Thymus (tissue), 14 donors: ENCODE measurements at places on chromosomes 1 and 21.

- no peak for DNase-seq
These were observed 15.1 kb downstream of the FAAP20 start for GRCh38 chr1:2179283-2180013.

GRCh38 chr1:240823357-240823756 is 211.4 kb upstream of the GREM2 start:
- no peak for DNase-seq

DNA sequence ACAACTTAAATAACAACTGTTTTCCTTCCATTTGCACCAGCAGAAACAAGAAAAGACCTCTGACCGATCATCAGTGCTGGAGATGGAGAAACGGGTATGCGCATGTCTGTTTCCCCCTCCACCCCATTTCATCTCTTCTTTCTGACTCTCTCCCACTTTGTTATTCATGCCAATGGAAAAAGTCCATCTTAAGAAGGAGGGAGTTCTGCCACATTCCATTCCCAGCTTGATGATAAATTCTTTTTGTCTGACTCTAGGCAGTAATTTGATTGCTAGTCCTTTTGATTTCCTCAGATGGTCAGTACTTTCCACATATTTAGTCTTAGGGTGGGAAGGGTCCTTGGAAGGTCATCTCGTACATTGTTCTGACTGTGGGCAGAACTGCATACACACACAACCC is 142.5 kb downstream of the SYT2 start:
- DNase-seq, result no peak

DNA sequence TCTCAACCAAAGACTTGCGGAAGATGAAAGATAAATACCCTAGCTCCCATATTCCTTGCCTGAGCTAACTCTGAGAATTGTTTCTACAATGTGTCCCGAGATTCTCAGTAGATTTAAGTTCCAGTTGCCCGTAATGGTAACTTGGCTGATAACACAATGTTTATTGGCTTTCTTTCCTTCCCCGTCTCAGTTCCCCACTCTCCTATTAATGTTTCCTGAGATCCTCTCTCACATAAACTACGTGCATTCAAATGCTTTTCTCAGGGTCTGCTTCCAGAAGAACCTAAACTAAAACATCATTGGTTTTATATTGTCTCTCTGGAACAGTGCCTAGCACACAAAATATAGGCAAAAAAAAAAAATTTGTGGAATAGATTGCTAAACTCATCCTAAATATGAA is 794.2 kb upstream of the ADGRL2 start:
- no peak for DNase-seq

GRCh38 chr1:43549921-43550597 is 19.4 kb downstream of the PTPRF start:
- peak; percentile 39 for DNase-seq

DNA sequence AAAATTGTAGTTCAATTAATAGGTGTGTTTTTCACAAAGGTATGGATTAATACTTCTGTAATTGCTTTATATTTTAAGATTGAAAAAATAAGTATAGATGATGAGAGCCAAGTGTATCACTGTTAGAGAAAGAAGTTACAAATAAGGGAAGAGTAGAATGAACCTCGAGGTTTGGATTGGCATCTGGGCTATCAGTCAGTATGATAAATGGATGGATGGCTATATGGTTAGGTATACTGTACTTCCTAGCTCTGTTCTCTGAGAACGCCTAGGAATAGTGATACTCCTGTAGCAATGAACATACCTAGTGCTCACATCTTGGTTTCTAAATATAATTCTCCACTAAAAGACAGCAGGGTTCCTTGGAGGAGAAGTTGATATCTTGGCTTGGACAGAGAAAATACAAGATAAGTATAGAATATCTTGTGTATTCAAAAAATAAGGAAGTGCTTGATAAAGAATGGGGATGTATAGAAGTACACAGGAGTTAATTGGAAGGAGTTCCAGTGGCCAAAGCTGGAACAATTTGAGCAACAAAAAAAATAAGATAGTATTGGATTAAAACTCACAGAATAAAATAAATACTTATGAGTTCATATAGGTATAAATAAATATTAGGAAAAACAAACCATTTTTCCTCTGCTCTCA is 12.4 kb downstream of the IPO9 start:
- DNase-seq, result no peak

GRCh38 chr1:165352442-165353293 is 3.8 kb downstream of the LMX1A start:
- no peak for DNase-seq

GRCh38 chr1:165954940-165955339 is 127.5 kb downstream of the UCK2 start:
- DNase-seq, result no peak

DNA sequence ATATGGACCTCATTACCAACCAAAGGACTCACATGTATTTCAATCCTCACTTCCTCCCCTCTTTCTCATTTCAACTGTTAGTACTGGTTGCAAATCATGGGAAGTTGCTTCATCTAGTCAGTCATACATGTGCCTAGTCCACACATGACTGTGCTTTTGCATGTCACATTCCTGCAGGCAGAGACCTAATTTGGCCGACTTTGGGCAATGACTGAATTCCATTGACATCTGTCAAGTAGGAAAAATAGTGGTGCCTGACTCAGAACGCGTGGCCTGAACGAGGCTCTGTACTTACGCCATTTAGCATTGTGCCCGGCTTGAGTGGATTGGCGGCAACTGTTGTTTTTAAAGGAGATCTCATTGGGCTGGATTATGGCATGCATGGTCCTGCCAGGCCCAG is 18.0 kb downstream of the PTPRU start:
- DNase-seq, result no peak

- DNase-seq, result no peak
These were observed 171.5 kb upstream of the DUSP10 start for GRCh38 chr1:221913351-221913892.

DNA sequence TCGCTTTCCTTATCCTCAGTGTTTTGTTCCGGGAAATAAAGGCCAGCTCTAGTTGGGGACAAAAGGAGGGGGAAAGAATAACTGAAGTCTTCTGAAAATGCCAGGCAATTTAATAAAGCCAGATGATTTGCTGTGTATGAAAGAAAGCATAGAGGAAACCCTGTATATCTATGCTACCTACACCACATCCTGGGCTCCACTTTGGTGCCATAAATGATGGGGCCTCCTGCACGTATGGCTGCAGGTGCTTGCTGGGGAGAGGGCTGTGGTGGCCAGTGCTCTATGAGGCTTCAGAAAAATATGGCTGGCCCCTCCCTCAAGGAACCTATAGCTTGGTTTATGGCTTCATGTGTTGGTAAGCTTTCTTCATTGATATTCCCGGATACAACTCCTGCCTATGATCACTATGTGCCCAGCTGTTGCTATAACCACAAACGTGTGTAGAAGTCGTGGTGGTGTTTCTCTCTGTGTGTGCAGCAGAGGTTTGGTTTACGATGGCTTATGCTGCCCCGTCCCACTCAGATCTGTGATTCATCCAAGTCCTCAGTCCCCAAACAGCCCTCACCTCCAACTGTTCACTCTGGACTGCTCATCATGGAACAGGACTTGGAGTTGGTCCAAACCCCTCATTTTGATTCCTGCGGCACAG is 59.5 kb downstream of the BACE2 start:
- DNase-seq, result peak; percentile 7

GRCh38 chr1:185789501-185790193 is 55.5 kb downstream of the HMCN1 start:
- no peak for DNase-seq

DNA sequence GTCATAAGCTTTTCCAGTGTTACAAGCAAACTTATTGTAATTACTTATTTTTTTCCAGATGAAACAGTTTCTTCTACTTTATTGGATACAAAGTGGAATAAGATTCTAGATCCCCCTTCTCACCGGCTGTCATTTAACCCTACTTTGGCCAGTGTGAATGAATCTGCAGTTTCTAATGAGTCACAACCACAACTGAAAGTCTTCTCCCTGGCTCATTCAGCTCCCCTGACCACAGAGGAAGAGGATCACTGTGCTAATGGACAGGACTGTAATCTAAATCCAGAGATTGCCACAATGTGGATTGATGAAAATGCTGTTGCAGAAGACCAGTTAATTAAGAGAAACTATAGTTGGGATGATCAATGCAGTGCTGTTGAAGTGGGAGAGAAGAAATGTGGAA is 95.5 kb downstream of the ZFYVE9 start:
- DNase-seq, result no peak

GRCh38 chr1:61322769-61323168 is 240.4 kb downstream of the NFIA start:
- no peak for DNase-seq

GRCh38 chr1:6198646-6199297 is 623 bp downstream of the RPL22 start:
- no peak for DNase-seq

GRCh38 chr1:178536844-178537371 is 24.0 kb downstream of the TEX35 start:
- no peak for DNase-seq

DNA sequence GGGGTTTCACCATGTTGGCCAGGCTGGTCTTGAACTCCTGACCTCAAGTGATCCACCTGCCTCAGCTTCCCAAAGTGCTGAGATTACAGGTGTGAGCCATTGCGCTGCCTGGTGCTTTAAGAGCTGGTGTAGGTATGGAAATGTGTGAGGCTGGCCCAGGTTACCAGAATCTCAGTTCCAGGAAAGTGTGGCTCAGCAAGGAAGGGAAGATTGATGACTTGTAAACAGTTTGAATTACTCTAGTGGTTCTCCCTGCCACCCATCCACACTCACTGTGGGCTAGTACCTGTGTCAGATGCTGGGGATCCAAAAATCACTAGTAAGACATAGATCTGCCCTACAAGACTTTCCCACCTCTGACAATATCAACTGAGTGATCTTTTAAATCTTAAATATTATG is 34.5 kb upstream of the SLC35D1 start:
- no peak for DNase-seq

DNA sequence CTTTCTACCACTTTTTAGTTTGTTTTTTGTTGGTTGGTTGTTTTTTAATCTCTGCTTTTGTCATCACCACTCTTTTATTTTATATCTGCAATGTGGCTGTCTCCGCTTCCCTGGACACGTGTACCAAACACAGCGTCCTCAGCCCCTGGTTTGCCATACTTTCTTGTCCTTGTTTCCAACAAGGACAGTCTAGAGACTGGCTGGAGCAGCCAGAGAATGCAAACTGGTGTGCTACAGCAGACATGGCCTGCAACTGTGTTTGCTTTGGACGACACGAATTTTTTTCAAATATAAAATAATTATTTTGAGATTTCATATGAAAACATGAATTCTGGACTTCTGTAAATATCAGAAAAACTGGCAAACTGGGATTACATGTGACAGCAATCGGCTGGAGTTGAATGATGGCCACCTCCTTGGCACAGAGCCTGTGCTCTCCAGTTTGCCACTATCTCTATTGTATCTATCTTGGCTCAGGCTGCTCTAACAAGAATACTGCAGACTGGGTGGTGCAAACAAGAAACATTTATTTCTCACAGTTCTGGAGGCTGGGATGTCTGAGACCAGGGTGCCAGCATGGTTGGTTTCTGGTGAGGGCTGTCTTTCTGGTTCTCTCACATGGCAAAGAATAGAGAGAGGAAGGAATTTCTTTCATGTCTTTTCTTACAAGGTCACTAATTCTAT is 34.6 kb upstream of the POU2F1 start:
- DNase-seq, result no peak

- no peak for DNase-seq
These were observed 35.1 kb upstream of the CCDC27 start for GRCh38 chr1:3717041-3717714.

DNA sequence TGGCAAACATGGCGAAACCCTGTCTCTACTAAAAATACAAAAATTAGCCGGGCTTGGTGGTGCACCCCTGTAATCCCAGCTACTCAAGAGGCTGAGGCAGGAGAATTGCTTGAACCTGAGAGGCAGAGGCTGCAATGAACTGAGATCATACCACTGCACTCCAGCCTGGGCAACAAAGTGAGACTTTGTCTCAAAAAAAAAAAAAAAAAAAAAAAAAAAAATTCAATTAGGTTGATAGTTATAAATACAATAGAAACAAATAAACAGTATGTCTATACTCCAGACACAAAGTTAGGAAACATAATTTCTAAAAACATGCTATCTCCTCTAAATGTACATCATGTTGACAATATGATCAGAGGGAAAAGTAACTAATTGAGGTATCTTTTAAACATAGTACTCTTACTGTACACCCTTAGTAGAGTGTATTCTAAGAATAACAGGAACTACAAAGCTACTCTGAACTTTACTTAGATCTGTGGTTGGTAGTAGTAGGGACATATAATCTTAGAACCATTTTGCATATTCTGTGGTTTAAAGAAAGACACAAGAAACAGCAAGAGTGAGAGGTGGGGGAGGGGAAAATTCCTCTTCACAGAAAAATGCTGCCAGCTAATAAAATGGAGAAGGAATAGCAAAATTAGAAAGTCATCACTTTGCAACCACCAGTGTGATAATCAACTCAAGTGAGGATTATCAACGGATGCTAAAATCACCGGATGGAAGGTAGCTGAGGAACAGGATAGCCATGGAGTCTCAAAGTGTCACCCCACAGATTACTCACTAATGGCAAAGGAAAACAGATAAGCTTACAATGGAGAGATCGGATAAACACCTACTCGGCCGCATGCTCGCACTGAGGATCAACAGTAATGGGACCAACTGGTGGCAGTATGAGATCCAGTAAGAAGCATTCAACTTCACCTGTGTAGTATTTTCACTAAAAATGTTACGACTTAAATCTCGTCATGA is 35.0 kb downstream of the MTOR start:
- DNase-seq, result no peak

- DNase-seq, result no peak
These were observed 2.5 kb upstream of the ZBTB8A start for GRCh38 chr1:32536764-32537163.

- DNase-seq, result no peak
These were observed 483.5 kb downstream of the ADGRL2 start for GRCh38 chr1:82284213-82284612.

- no peak for DNase-seq
These were observed 14.6 kb downstream of the ACTN2 start for GRCh38 chr1:236700903-236701302.

GRCh38 chr21:32132881-32133280 is 146.0 kb downstream of the MIS18A start:
- no peak for DNase-seq

DNA sequence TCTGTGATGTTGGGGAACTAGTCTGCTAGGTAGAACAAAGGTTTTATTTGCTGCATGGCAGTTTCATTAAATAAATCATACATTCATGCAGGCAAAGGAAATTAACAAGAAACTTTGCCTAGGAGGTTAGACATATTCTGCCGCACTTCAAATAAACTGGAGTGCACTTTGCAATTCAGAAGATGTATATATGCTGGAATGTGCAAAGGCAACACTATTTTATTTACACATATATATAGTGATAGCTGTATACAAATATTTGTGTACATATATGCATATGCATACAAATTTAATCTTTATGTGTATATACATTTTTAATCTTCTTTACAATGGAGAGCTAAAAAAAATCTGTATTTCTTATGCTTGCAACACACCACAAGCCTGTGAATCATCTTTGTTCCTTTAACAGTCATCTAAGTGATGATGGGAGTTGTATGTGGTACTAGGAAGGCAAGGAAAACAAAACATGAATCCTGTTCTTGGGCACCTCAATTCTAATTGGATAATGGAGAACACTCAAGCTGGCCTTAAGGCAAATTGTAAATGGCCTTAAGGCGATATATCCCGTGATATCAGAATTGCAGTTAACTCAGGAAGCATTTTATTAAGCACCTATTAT is 605.8 kb upstream of the CAMK1G start:
- no peak for DNase-seq
